ENCODE measurements at places on chromosomes 2 and 18.

GRCh38 chr2:167335541-167335992 is 447.3 kb downstream of the XIRP2 start:
- no peak for DNase-seq

GRCh38 chr18:1779587-1779986 is 791.7 kb downstream of the METTL4 start:
- DNase-seq = no peak

DNA sequence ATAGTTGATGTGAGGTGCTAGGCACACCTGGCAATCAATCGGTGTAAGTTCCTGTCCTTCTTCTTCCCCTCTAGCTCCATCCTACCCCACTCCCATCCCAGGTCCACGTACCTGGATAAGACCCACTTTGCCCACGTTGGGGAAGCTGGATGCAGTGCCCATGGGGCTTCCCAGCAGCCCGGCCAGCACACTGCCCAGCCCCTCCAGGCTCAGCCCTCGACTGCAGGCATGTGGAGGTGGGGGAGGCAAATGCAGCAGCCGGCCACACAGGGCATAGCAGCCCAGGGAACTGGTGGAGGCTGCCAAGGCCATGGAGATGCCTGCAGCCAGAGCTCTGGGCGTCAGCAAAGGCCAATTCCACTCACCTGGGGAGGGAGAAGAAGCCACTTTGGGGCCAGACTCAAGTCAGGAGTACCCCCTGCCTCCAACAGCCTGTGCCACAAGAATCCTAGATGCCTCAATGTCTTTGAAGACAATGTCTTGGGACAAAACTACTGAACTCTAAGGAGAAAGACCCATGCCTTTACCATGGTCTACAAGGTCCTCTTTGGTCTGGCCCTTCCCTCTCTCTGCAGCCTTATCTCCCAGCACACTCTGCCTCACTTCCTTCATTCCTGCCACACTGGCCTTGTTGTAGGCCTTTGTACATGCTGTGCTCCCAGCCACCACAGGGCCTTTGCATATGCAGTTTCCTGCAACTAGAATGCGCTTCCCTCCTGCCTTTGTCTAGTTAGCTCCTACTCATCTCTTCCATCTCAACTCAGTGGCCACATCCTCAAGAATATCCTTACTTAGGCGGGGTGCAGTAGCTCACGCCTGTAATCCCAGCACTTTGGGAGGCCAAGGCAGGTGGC is 4.5 kb downstream of the SLC23A3 start:
- no peak for DNase-seq

DNA sequence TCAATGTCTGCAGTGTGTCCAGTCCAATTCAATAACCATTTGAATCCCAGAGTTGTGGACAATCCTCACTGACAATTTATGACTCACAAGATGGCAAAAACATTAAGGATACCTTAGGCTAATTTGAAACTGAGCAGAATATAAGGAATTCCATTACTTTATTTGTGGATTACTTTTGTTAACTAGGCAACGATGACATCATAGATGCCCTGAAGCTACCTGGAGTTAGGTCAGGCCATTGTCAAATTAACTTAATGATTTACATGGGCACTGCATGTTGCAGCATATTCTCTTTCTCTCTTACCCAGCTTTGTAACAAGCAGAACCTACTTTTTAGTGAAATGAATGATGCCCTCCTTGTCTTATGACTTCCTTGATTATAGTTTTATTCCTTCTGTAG is 100.0 kb upstream of the CDCA7 start:
- no peak for DNase-seq

DNA sequence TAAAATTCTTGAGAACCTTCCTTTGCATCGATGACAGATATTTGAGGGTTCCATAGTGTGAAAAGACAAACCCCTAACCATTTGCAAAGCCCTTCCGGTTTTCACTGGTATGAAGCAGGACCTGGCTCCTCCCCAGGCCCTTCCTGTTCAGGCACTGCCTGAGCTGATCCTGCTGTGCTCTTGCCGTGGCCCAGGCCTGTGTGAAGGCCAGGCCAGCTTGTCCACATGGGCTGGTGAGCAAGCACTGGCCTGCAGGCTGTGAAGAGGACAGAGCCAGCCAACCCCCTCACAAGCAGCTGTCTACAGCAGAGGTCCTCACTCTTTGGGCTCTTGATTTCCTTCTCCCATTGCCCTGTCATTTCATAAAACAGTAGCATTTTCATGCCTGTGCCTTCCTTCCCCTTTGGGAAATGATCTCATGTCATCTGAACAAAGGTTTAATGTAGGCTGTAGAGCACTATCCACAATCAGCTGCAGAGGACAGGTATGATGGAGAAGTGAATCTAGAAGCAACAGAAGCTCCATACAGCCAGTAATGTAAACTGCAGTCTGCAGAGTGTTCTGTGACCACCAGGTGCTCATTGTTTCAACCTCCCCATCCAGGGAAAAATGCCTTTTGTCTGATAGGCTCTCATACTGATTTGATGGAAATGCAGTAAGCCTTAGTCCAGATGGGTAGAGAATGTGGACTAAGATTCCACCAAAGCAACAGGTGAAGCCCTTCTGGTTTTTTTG is 19.8 kb downstream of the MPHOSPH10 start:
- DNase-seq = no peak

DNA sequence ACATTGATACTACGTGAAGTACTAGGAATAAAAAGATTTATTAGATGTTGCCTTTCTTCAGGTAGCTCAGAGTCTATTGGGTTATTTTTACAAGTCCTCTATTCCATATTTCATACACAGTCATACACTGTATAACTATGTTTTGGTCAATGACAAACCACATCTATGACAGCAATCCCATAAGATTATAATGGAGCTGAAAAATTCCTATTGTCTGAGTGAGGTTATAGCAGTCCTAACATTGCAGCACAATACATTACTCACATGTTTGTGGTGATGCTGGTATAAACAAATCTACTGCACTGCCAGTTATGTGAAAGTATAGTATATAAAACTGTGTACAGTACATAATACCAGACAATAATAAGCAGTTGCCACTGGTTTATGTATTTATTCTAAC is 595.1 kb downstream of the MBD2 start:
- DNase-seq = no peak

GRCh38 chr18:1062588-1062987 is 157.9 kb downstream of the ADCYAP1 start:
- no peak for DNase-seq

DNA sequence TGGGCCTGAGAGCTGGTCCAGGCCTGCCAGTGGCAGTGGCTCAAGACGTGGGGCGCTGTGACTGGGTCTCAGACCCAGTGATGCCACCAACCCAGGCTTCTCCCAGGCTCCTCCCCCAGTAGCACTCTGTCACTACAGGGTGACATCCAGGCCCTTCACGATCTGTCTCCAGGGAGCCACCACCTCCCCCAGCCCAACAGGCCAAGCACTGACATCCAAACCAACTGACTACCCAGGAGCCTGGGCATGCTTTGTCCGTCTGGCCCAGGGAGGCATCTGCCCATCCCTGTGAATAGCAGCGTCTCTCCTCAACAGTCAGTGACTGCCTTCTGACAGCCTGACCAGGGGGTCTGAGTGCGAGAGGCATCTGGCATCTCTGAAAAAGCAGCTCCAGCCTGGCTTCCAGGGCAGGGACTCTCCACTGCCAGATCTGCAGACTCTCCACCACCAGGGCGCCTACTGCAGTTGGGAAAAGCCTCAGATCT is 13.0 kb downstream of the TEX44 start:
- no peak for DNase-seq

- DNase-seq = no peak
Measured at GRCh38 chr18:50163505-50163904, 31.4 kb downstream of the MYO5B start.
